NCI-H1048 (cell line): ENCODE measurements at places on chromosomes 6 and 20.

GRCh38 chr20:63214514-63214913 lies 1.4 kb downstream of the YTHDF1 start:
- DNase-seq = no peak

GRCh38 chr20:60868316-60868891 lies 383.7 kb upstream of the CDH4 start:
- no peak for DNase-seq

DNA sequence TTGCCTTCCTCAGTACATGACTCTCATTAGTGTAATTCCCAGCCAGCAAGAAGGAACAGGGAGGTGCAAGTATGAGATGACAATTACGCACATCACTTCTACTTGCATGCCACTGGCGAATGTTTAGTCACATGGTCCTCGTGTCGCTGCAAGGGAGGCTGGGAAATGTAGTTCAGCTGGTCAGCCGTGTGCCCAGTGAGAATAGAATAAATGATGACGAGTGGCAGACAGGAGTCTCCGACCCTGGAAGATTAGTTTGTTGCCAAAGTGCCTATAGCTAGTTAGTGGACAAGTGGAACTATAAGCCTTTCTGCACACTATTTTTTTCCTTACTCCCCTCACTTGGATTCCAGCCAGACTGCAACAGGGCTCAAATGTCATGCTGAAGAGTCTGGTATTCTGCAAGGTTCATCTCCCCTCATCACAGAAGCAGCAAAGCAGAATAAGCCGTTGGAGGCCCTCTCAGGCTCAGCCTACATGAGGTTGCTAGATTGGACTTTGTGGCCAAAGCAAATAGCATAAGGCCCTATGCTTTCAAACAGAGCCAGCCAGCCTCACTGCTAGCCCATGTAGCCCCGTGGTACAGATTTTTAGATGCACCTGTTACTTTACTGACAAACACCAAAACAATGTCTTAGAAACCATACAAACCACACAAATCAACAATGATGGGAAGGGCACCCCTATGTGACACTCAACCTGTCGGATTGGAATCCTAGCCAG lies 9.7 kb downstream of the LINC00237 start:
- no peak for DNase-seq

DNA sequence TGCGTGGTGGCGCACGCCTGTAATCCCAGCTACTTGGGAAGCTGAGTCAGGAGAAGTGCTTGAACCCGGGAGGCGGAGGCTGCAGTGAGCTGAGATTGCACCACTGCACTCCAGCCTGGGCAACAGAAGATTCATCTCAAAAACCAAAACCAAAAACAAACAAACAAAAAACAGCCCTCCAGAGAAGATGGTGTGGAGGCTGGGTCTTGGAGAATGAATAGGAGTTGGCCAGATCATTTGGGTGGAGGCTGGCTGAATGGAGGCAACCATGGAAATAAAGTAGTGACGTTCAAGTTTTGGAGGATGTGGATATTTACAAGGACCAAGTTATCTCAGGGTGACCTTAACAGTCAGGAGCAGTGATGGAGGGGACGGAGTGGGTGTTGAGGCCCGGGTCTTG lies 24.7 kb downstream of the HIVEP1 start:
- DNase-seq = no peak
